ENCODE measurements at places on chromosomes 12 and 14.

GRCh38 chr14:47526591-47527244 is 148.7 kb downstream of the MDGA2 start:
- no peak for DNase-seq

DNA sequence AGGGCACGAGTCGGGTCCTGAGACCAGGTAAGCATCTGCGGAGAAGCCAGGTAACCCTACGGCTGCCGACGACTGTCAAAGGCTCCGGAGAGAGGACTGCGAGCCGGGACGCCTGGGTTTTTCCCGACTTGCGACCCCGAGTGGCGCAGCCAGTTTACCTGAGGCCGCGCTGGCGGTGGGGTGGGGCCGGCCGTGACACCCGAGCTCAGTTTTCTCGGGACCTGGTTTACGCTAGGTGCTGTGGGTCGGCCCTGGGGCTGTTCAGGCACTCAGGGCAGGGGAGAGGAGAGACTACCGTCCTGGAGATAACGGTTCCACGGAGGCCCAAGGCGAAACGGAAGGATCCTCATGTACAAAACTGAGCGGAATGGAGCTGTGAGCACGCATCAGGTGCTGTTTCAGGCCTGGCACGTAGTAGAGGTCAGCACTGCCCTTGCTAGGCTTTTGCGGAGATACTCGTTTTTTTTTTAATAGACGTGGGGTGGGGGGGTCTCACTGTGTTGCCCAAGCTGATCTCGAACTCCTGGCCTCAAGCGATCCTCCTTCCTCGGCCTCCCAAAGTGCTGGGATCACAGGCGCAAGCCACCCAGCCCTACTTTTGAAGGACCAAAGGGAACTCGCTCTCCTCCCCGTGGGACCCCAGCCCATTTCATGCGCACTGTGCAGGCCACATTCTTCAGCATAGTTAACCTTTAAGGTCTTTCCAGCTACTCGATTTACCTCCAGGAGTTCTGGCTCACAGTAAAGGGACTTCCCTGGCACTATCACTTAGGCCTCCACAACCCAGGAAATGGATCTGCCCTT is 471 bp downstream of the MTRFR start:
- no peak for DNase-seq

DNA sequence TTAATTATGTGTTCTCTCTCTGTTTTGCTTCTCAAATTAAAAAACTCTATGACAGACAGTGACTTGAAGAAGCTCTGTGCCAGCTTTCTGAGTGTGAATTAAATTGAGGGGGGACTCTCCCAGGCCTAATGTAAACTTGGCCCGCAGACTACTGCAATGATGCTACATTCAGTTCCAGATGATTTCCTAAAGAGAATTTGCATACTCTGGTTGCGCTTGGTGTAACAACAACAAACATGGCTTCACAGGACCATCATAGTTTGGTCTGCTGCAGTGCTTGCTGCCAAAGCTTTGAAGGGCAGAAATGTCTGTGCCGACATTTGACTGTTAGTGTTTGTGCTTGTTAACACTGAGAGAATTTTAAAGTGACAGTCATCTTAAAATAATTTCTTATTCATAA is 25.0 kb downstream of the CFAP54 start:
- no peak for DNase-seq

DNA sequence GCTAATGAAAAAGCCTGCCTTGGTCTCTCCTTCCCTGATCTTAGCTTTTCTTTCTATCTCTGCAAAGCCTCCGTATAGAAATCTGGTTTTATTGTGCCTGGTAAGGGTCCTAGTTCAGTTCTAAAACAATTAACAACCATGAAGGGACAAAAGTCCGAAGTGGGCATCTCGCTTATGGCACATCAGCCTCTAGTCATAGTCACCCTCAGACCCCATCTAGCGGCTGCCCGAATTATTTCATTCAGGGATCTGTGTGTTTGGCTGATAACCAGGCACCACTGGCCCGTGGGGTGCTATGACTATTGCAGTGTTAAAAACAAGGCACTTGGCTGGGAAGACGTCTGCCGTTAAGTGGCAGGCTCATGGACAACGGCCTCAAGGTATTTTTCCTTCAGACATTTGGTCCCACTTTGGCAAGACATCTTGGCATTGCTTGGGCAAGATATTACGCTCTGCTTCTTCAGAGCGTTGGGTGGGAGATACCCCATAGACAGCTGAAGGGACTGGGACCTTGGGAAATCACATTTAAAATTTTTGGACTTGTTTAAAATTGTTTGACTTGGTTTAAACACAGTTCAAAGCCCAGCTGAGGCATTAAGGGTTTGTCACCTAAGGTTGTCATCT is 87.1 kb downstream of the SINHCAF start:
- peak; percentile 71 for DNase-seq

DNA sequence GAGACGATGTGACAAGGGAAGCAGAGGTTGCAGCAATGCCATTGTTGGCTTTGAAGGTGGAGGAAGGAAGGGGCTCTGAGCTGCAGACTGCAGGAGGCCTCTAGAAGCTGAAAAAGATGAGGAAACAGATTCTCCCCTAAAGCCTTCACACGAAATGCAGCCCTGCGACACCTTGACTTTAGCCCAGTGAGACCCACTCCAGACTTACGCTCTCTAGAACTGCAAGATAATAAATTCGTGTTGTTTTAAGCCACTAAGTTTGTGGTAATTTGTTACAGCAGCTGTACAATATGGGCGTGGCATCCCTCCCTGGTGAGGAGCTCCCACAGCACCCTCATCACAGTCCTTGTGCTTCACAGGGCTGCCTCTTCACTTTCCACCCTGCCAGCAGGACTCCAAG is 53.2 kb downstream of the GOLGA5 start:
- DNase-seq = peak; percentile 51

- no peak for DNase-seq
Observed at GRCh38 chr12:126847005-126847629, 1419.9 kb upstream of the TMEM132C start.

- no peak for DNase-seq
Observed at GRCh38 chr12:21583587-21583986, 21.1 kb downstream of the GYS2 start.

GRCh38 chr12:28776913-28777422 is 372.1 kb upstream of the FAR2 start:
- DNase-seq = no peak

GRCh38 chr12:23771240-23771949 is 178.1 kb downstream of the SOX5 start:
- DNase-seq = no peak

GRCh38 chr12:22477894-22478287 is 66.5 kb downstream of the C2CD5 start:
- DNase-seq = no peak

DNA sequence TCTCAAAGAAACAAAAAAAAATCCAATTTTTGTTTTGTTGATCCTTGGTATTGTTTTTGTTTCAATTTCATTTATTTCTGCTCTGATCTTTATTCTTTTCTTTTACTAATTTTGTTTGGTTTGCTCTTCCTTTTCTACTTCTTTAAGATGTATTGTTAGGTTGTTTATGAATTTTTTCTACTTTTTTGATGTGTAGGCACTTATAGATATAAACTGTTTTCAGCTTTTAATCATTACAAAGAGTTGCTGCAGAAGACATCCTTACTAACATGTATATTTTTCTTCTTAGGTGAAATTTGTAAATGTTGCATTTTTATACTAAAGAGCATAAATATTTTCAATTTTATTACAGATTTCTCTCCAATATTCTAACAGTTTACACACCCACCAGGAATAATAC is 69.8 kb downstream of the KNTC1 start:
- DNase-seq = no peak

All from NCI-H345 (cell line).